Liver (tissue), 10 donors: ENCODE measurements at places on chromosomes 2 and 18. TPM values are rescaled to one million over a fixed set of nuclear protein-coding genes. Genes with fewer than 3 reads are reported as not detected.

GRCh38 chr2:180370511-180371205 lies 363.6 kb upstream of the CWC22 start:
- DNase-seq, result no peak

DNA sequence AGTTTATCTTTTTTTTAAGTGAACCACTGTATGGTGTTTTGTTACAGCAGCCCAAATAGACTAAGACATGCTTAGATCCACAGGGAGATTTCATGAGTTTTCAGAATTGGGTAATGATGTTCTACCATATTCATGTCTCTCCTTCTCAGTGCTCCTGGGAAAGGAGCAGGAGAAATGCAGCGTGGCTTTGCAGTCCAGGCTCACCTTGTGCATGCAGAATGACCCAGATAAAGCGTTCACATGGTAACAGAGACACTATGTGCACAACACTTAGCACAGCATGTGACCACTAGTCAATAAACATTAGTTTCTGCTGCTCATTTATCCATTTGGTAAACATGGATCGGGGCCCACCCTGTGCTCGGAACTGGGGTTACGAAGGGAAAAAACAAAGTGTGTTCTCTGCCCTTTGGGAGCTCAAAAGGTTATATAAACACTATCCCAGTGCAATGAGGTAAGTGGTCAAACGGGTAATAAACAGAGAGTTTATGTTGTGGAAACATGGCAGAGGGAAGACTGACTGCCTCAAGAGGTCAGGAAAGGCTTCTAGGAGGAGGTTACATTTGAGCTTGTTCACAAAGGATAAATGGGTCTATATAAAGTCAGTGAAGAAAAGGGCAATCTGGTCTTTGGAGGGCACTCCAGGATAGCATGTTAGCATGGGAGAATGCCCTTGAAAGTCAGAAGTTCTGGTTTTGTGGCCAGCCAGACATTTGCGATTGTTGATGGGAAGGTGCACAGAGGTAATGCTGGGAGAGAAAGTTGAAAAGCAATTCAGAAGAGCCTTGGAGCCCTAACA lies 299.2 kb downstream of the TDRD15 start:
- no peak for DNase-seq

The LIMS4 gene
- polyA plus RNA-seq, result not detected

DNA sequence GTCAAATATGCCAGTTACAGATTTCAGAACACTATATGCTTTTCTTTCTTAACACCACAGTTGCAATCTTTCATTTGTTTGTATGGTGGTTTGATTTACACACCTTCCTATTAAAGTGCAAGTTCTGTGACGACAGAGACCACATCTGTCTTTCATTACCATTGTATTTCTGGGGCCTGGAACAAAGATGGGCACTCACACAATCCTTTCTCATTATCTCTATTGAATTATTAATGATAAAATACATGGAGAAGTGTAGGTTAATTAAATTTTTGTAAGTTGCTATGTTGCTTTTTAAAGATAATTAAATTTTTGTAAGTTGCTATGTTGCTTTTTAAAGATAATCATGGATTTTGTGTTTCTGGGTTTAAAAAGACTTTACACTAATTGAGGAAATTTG lies 79.9 kb downstream of the KCTD18 start:
- no peak for DNase-seq

The APOB gene
- polyA plus RNA-seq, result 431 TPM

The ACMSD gene
- 69.9 TPM for polyA plus RNA-seq
